ENCODE measurements at places on chromosomes 12 and 14.
A peak's percentile ranks its signal among the peaks of the same experiment; 100 is the strongest.

DNA sequence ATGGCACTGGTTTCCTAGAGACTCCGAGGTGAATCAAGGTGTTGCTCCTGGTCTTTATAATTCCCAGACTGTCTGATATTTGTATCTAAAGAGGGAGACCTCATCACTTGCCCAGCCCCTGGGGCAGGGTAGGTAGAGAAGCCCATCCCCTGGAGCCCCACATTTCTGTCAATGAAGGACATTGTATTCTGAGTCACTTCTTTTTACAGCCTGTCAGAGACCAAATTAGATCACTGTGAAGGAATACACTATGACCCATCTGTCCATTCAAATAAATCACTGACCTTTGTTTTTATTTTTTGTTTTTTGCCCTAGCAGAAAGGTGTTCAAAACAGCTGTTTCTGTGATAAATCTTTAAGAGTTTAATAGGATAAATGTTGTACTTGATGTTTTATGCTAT is 67.9 kb upstream of the ANO6 start:
- no peak for DNase-seq

- no peak for DNase-seq
These were observed 8.5 kb upstream of the SYNE3 start for GRCh38 chr14:95524706-95525512.

DNA sequence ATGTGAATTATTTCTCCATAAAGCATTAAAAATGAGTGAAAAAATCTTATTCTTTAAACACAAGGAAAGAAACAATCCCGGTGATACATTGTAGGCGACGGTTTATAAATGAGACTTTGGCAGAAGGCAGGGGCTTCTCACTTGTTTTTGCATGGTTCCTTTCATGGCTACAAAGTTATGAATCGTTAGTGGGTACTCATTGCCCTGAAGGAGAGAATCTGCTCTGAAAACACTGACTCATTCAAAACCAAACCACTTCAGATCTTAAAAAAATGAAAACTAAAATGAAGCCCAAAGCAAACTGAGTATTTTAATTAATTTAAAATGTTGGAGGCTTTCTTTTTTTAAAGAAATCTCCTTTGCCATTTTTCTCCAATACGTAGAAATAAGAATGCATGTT is 41.4 kb upstream of the AMIGO2 start:
- peak; percentile 52 for DNase-seq

GRCh38 chr12:69102856-69103255 is 136.5 kb upstream of the CPSF6 start:
- no peak for DNase-seq

GRCh38 chr12:121918679-121919038 is 267 bp downstream of the CFAP251 start:
- no peak for DNase-seq

- DNase-seq = peak; percentile 18
These were observed 108.9 kb upstream of the FGD4 start for GRCh38 chr12:32290411-32290810.

- DNase-seq = no peak
These were observed 2.2 kb downstream of the CRADD start for GRCh38 chr12:93679308-93679925.

DNA sequence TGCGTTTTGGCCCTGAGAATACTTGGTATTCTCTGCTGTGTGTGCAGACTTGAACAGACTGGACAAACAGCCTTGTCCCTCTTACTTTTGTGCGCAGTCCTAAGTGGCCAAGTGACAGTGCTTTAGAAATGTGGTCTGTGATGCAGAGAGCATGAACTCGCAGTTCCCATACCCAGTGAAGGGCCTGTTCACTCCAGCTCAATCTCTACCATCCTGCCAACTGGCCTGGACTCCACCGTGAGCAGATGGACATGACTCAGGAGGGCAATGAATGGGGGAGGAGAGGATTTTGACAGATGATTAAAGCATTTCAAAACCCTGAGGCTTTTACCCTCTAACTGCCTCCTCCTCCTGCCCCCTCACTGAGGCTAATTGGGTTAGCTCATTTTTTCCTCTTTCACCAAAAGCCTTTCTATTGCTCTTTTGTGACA is 62.5 kb upstream of the PYGL start:
- peak; percentile 85 for DNase-seq

DNA sequence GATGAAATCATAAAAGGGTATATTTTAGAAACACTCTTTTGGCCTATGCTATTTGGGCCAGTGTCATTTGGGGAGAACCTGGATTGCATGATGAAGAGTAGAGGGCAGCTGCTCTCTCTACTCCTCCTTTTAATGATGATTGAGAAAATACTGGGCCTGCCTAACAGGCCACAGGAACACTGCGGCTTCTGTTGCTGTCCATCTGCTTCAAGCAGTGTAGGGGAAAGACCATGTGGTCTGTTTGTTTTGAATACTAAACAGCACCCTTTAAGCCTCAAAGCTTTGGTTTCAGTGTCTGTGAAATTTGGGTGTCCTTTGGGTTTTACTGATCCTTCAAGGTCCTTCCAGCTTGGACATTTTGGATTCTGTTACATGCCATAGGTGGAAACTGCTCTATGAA is 78.0 kb downstream of the TTC6 start:
- no peak for DNase-seq

- DNase-seq = no peak
These were observed 91.0 kb downstream of the TTLL5 start for GRCh38 chr14:75752086-75752485.

GRCh38 chr12:89023936-89024335 is 328.4 kb downstream of the DUSP6 start:
- DNase-seq = no peak

GRCh38 chr14:50045039-50045711 is 71.2 kb downstream of the VCPKMT start:
- peak; percentile 84 for DNase-seq

DNA sequence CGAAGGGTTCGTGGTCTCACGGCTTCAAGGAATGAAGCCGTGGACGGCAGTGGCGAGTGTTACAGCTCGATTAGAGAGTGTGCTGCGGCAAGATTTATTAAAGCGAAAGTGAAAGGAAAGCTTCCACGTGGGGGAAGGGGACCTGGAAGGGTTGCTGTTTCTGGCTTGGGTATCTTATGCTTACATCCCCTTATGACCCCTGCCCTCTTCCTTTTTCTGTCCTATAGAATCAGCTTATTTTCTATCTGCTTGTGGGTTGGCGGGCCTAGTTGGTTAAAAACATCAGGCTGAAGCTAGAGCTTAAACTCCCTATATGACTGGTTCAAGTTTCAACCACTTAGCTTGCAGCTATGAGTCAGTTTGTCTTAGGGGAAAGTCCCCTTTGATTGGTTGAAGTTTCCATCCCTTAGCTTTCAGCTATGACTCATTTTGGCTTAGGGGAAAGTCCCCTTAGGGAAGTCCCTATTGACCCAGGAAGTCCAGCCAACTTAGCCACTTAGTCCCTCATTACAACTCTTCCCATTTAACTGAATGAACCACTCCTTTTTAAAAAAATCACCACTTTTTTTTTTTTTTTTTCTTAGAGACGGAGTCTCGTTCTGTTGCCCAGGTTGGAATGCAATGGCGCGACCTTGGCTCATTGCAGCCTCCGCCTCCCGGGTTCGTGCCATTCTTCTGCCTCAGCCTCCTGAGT is 1494.7 kb upstream of the TMEM132C start:
- DNase-seq = peak; percentile 7

DNA sequence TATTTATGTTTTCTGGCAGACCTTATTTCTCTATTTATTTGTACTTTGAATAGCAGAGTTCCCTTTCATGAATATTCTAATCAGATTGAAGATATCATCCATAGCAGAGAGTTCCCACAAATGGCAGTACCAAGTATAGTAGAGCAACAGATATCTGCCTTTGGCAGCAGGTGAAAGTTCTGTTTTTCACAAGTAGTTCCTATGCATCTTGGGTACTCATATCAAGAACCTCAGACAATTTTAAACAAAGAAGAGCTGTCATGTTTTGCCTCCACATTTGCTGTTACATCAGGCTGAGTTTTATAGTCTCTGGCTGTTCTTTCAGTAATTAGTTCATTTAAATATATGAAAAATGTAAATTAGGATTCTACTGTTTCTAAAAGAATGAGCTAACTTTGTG is 252.0 kb downstream of the KCNC2 start:
- no peak for DNase-seq

DNA sequence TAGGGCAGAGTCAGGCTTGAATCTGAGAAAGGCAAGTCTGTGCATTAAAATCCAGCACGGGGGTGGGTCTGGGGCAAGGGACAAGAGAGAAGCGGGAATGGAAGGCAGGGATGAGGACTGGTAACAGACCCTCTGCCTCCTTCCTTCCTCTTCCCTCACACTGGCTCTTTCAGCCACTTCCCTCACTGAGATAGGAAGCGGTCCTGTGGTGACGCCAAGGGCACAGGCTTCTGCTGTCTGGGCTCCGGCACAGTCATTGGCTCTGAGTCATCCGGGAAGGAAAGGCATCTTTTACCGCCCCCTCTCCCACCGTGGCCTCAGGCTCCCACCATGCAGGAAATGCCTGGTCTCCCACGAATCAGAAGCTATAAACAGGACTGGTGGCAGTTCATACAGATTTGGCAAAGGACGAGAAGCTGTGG is 70.2 kb downstream of the ETV6 start:
- DNase-seq = peak; percentile 96

GRCh38 chr12:87870061-87870460 is 159.1 kb downstream of the C12orf50 start:
- no peak for DNase-seq

DNA sequence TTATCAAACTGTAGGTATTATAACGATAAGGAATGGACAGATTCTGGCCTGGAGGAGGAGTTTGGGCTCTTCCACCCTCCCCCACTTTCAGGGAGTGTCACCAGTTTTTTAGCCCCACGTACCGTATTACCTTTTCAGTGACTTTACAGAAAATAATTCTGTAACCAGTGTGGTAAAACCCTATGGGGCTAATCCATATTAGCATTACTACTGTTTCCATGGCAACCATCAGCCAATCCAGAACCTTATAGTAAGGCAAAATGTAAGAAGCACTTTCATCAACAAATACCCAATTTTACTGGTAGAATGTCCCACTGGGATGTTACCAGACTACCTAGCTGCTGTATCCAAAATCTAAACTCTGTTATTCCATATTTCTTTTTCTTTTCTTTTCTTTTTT is 50.7 kb downstream of the BICDL1 start:
- no peak for DNase-seq

- no peak for DNase-seq
These were observed 121.2 kb upstream of the DAAM1 start for GRCh38 chr14:59067127-59067894.

GRCh38 chr12:67752226-67752732 is 103.7 kb downstream of the DYRK2 start:
- peak; percentile 25 for DNase-seq

DNA sequence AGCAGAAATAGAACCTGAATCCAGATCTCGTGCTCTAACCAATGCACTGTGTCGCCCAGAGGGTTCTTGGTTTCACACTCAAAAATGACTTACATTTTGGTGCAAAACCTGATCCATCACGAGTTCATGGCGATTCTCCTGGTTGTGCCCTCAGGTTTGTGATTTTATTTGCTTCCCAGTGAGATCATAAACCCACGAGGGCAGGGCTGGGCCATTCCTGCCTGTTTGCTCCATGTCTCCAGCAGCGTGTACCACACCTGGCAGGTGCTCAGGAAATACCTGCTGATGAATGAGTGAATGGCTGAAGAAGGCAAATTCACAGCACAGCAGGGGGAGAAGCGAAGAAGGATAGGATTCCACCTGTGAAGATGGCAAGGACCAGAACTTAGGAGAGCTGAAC is 9.4 kb downstream of the ACACB start:
- no peak for DNase-seq

DNA sequence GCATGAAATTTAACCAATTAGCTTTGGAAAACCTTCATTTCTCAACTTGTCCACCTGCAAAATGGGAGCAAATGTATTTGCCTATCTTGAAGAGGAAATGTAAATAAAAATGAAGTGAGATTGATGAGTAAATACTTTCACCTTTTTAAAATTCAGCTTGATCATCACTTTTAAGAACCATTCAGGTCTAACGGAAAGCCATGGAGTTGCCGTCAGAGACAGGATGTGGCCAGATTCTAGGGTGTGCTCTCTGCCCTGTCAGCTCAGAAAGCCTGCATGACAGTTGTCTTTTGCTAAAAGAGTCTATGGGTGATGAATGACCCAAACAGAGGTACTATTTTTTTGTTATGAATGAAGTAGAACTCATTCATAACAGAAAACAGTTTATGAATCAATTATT is 104.3 kb upstream of the SLC35F4 start:
- DNase-seq = no peak

DNA sequence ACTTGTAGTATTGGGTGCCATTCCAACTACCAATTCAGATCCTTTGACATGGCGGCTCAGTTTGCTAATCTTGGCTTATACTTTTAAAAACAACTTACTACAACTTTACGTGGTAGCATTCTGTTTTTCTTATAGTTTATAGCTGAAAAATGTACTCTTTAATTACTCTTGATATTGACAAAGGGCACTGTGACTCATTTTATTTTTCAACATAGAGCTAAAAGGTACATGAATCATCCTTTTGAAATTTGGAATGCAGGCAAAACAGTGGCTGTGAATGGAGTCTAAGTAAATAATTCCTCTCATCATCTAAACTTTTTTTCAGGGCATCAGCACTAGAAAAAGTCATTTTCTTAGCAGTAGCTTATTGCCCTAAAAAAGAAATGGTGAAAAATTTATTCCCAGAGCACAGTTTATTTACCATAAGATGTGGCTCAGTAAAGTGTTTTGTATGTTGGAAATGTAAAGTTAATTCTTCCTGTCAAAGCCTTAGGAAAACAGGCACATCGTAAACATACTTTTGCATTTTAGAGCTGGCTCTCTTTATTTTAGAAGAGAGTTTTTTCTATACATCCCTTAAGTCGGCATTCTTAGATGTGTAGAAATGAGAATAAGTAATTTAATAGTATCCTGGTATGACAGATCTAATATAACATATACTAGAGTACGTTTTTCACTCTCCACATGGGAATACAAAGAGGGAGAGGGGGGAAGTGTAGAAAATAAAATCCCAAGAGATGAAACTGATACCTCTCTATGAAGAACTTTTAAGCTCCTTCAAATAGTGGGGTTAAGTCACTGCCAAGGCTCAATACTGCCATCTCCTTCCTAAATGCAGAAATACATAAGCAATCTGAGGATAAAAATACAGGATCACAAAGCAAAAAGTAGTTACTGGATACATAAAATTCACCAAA is 55.2 kb downstream of the SLC25A21 start:
- peak; percentile 47 for DNase-seq

GRCh38 chr14:93018366-93018765 is 95.4 kb downstream of the CHGA start:
- DNase-seq = no peak

DNA sequence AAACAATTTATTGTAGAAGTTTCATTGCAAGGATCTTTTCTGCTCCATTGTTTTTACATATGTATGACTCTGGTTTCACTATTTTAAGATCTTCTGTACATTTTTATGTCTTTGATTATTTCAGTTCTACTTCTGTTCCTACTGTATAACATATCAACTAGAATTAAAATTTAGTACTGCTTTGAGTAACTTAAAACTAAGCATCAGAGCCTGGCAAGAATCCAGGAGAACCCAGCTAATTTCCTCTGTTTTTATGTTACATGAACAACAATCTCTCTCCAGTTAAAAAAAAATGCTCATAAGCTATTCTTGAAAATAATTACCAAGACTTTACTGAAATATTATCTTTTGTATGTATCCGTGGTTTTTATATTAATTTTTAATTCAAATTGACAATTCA is 370.7 kb downstream of the TMTC2 start:
- no peak for DNase-seq

Data from AG08395 (cell line).